Activated T-helper 1 cell treated with anti-CD3 and anti-CD28 coated beads, Interleukin-12 subunit alpha, Interleukin-12 subunit beta, Interleukin-2, Interleukin-4 antibody, amounts not matched to agents 30 ng/mL and 10 ng/mL and 1 ng/mL, durations not matched to agents 14 hours and 24 hours and 36 hours (primary cell): ENCODE measurements at places on chromosomes 11 and 22.

GRCh38 chr11:101666916-101667315 lies 83.1 kb upstream of the TRPC6 start:
- no peak for DNase-seq

GRCh38 chr22:22547226-22547625 lies 11.8 kb downstream of the PRAME start:
- no peak for DNase-seq

- no peak for DNase-seq
Measured at GRCh38 chr11:133222425-133223330, 309.6 kb downstream of the OPCML start.

GRCh38 chr22:35437049-35437448 lies 37.1 kb downstream of the MCM5 start:
- DNase-seq = no peak
